NCI-H1436 treated with DMSO at 0.1 percent for 48 hours (cell line): ENCODE measurements at places on chromosomes 12 and 14.

DNA sequence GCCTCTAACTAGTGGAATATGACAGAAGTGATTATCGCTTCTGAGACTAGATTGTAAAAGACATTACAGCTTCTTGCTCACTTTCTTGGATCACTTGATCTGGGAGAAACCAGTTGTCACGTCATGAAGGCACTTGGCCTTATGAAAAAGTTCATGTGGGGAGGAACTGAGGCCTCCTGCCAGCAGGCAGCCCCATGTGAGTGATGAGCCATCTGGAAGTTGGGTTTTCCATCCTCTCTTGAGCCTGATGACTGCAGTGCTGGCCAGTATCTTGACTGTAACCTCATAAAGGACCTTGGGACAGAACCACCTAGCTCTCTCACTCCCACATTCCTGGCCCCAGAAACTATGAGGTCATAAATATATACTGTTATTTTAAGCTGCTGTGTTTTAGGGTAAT is 28.0 kb downstream of the TTLL5 start:
- no peak for DNase-seq

DNA sequence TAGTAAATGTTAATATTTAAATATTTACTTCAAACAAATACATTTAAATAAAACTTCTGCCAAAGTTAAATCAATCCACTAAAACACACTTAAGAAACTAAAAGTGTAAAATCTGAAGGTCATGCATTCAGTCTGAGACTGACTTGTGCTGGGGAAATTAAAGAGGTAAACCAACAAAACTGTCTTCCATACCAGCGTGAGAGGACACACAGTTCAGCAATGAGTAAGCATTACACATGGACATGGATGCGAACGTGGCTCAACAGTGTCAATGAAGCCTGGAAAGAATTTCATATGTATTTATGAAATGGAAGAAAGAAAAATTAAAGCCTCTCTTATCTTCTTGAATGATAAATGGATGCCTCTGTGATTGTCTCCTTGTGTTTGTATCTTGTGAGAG is 1052.3 kb downstream of the AACS start:
- DNase-seq: no peak

- DNase-seq: no peak
Observed at GRCh38 chr12:48084841-48085460, 20.9 kb downstream of the SENP1 start.

- no peak for DNase-seq
Observed at GRCh38 chr12:68403296-68403695, 71.1 kb upstream of the MDM1 start.

GRCh38 chr14:97283426-97283825 is 486.2 kb downstream of the VRK1 start:
- no peak for DNase-seq

GRCh38 chr14:60215520-60216420 is 33.3 kb upstream of the PPM1A start:
- DNase-seq: no peak
